ENCODE measurements at places on chromosomes 12 and 14. TPM values are rescaled to one million over a fixed set of nuclear protein-coding genes. Genes with fewer than 3 reads are reported as not detected.

DNA sequence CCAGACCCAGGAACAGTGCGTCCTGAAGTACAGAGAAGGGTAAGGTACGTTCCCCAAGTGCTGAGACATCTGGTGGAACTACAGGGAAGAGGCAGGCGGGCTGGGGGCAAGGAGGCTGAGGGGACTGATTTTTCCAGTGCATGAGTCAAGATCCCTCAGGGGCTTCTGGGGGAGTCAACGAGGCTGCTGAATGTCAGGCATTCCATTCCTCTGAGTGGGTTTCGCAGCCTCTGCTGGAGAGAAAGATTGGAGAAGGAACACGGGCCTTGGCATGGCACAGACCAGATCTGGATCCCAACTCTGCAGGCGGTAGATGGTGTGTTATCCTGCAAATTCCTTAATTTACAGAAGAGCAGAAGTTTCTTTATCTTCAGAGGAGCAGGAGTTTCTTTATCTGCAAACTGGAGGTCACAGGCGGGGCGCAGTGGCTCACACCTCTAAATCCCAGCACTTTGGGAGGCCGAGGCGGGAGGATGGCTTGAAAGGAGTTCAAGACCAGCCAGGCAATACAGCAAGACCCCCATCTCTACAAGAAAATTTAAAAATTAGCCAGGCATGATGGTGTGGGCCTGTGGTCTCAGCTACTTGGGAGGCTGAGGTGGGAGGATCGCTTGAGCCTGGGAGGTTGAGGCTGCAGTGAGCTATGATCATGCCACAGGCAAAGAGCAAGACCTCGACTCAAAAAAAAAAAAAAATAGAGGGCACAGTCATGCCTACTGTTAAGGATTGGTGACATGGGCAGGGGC is 132.6 kb upstream of the MAP1LC3B2 start:
- no peak overlapping the region for H3K4me3 ChIP-seq
- DNase-seq = no peak
- H3K27ac ChIP-seq = no peak overlapping the region
- no peaks in the 10 kb centered on the region for H3K4me1 ChIP-seq

- H3K4me3 ChIP-seq = no peak overlapping the region
- no peak overlapping the region for H3K27ac ChIP-seq
- no peak for DNase-seq
- no peaks in the 10 kb centered on the region for H3K36me3 ChIP-seq
- H3K27me3 ChIP-seq = no peaks in the 10 kb centered on the region
Measured at GRCh38 chr14:86780876-86781510, 1212.0 kb downstream of the GALC start.

DNA sequence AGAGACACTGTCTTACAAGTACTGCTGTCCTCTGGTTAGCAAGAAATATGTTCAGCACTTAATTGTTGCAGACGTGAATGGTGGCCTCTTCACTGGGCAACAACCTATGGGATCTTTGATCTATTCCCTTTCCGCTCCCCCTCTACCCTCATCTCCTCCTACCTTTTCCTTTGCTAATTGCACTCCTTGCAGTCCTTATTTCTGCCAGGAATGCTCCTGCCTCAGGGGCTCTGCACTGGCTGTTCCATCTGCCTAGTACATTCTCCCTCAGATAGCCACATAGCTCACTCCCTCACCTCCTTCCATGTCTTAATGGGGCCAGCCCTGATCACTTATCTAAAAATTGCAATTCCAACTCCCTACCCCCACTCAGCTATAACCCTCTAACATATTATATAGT is 4.5 kb upstream of the NFYB start:
- H3K4me3 ChIP-seq = no peak overlapping the region
- no peaks in the 10 kb centered on the region for H3K27me3 ChIP-seq
- DNase-seq = no peak
- H3K27ac ChIP-seq = no peak overlapping the region
- no peaks in the 10 kb centered on the region for H3K36me3 ChIP-seq
- H3K4me1 ChIP-seq = no peaks in the 10 kb centered on the region

Gene PRB3
- not detected for total RNA-seq

- no peak overlapping the region for H3K4me3 ChIP-seq
- no peaks in the 10 kb centered on the region for H3K4me1 ChIP-seq
- H3K36me3 ChIP-seq = no peaks in the 10 kb centered on the region
- no peak for DNase-seq
- H3K27me3 ChIP-seq = no peaks in the 10 kb centered on the region
Measured at GRCh38 chr12:32033406-32033805, 73.2 kb upstream of the BICD1 start.

Gene RFX4
- not detected for total RNA-seq

DNA sequence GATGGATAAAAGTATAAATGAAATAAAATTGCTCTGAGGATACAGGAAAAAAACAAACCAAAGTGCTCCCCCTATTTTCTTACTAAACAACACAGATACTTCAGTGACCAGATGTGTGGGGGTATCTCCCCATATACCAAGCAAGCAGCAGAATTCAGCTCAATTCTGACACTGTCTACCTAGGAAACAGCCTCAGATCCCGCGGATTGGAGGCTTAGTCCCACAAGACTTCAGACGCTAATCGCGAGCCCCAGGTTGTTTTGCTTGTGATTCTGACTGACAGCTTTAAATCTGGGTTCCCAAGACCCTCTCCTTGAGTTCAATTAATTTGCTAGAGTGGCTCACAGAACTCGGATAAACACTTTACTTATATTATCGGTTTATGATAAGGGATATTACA is 17.3 kb downstream of the NFKBIA start:
- H3K27me3 ChIP-seq = no peaks in the 10 kb centered on the region
- no peaks in the 10 kb centered on the region for H3K36me3 ChIP-seq
- no peak overlapping the region for H3K4me3 ChIP-seq
- peaks cover 7% of the 10 kb centered on the region for H3K4me1 ChIP-seq
- no peak for DNase-seq

- peak overlapping the region; percentile 65 for H3K27ac ChIP-seq
- H3K4me3 ChIP-seq = no peak overlapping the region
- H3K27me3 ChIP-seq = no peaks in the 10 kb centered on the region
- peaks cover 9% of the 10 kb centered on the region for H3K4me1 ChIP-seq
- DNase-seq = no peak
Measured at GRCh38 chr14:77086951-77087350, 11.1 kb upstream of the CIPC start.

DNA sequence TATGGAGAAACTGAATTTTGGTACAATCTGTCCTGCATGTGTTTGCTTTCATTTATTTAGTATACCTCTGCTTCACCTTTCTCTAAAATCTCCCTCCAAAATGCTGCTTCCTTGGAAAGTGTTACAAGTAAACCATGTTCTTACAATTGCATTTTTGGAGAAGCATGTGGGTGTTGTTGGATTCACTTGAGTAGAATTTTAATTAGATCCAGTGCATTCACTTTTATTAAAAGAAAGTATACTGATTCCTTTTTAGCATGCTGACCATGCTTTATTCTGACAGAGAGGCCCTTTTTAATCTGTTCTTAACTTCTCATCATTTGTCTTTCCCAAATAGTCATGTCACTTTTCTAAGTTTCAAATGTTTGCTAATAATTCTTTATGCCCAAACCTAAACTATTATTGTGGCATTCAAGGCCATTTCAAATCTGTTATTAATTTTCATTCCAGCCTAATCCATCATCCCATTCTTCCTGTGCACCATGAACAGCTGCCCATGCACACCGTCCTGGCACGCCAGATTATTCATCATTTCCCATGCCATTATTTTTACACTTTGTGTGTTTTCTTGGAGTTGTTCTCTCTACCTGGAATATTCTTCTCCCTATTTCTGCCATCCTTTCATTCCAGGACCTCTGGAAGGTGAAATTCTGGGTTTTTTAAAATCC is 90.7 kb downstream of the METTL25 start:
- no peaks in the 10 kb centered on the region for H3K36me3 ChIP-seq
- no peak overlapping the region for H3K27ac ChIP-seq
- DNase-seq = no peak
- no peaks in the 10 kb centered on the region for H3K27me3 ChIP-seq
- no peak overlapping the region for H3K4me3 ChIP-seq

GRCh38 chr12:51962737-51963136 is 11.2 kb downstream of the ACVR1B start:
- DNase-seq = no peak
- no peaks in the 10 kb centered on the region for H3K27me3 ChIP-seq
- H3K4me3 ChIP-seq = no peak overlapping the region
- peak overlapping the region; percentile 26 for H3K27ac ChIP-seq

DNA sequence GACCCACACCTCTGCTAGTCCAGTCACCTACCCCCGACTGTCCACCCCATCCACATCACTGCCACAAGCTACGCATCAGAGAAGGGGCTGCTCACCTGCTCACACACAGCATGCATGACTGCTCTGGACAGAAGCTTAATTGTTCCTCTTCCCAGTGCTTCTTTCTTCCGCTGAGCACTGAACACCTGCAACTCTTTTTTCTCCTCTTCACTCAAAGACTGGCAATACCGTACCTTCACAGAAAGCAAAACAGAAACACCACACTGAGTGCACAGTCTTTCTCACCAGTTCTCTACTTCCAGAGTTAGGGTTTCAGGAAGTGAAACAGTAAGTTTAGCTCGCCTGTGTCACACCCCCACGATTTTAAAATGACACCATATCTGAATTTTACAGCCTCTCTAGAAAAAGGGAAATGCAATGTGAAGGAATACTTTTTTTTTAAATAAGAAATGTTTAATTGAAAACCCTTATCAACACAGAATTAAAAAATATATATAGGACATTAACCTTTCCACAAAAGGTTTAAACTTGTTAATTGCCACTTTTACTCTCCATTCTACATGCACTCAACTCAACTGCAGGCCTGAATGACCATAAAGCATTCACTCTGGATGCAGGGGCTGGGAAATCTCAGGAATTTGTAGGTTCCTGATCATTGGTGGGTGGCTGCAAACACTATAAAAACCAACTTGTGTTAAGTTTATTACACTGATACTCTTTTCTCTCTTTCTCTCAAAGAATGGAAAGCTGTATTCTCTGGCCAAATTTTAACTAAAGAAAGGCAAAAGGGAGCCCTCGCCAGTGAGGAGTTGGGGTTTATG is 120.0 kb downstream of the PRICKLE1 start:
- H3K27me3 ChIP-seq = no peaks in the 10 kb centered on the region
- H3K27ac ChIP-seq = no peak overlapping the region
- DNase-seq = no peak
- H3K4me3 ChIP-seq = no peak overlapping the region
- H3K36me3 ChIP-seq = no peaks in the 10 kb centered on the region
- no peaks in the 10 kb centered on the region for H3K4me1 ChIP-seq

Gene C14orf93
- 10.8 TPM for total RNA-seq

DNA sequence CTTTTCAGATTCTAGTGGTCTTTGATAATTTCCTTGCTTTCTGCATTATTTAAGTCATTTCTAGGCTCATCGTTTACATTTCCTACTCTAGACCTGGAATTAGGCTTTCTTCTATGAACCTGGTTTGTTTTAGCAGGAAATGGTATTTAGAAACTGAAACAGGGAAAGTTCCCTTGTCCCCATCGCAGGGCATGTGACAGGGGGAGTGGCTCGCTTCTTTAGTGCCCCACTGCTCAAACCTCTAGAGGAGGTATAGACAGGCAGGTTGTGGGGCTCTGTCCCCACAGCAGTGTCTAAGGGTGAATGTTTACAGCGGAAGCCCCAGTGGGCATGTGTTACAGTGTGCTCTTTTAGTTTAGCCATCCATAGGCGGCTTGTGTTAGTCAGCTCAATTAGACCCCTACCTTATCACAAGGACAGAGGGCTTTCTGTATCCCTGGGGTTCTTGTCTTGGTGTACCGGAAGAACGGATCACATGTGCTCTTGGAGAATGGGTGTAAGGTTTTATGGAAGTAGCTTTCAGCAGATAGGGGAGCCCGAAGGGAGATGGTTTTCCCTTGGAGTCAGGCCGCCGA is 25.0 kb downstream of the IFT81 start:
- peaks cover 4% of the 10 kb centered on the region for H3K36me3 ChIP-seq
- DNase-seq = no peak
- H3K27ac ChIP-seq = no peak overlapping the region
- H3K4me3 ChIP-seq = no peak overlapping the region

Gene OVCH1
- total RNA-seq = 0.44 TPM

DNA sequence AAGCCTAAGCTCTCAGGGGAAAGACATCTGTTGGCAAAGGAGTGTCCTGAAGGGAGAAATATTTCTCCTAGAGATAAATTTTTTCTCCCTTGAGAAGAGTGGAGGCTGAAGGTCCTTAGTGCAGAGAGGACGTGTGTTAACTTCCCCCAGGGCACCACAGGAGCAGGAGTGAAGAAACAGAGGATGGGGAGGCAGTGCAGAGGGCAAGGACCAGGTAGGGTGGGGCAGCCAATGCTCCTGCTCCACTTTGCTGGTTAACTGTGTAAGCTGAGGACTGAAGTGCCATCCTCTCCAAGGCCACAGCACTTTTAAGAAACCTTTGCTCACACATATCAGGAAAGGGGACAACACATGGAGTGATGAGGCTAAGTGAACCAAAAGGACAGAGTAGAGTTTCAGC is 4.0 kb downstream of the L3HYPDH start:
- no peaks in the 10 kb centered on the region for H3K27me3 ChIP-seq
- no peak overlapping the region for H3K4me3 ChIP-seq
- H3K27ac ChIP-seq = no peak overlapping the region
- no peaks in the 10 kb centered on the region for H3K36me3 ChIP-seq

Gene RNASE7
- 3.1 TPM for total RNA-seq

GRCh38 chr12:120598674-120599463 is 17.7 kb upstream of the POP5 start:
- DNase-seq = no peak
- H3K4me3 ChIP-seq = no peak overlapping the region
- no peaks in the 10 kb centered on the region for H3K36me3 ChIP-seq
- no peaks in the 10 kb centered on the region for H3K4me1 ChIP-seq
- no peak overlapping the region for H3K27ac ChIP-seq

DNA sequence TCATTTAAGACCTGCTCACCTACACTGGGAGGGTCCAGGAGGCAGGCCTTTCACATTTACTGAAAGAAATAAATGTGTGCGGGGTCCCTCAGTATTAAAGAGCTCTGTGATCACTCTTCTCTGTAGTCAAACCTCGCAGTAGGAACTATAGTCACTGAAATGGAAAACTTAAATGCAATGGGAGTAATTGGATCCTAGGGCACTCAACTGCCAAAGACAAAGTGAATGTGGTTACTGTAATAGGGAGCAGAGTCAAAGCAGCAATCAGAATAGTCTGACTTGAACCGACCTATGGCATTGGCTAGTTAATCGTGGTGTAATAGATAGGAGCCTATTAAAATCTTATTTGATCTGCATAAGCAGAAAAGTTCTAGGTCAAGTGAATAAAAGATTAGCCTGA is 26.6 kb upstream of the DYRK2 start:
- no peaks in the 10 kb centered on the region for H3K27me3 ChIP-seq
- no peak overlapping the region for H3K27ac ChIP-seq
- H3K4me1 ChIP-seq = no peaks in the 10 kb centered on the region
- H3K36me3 ChIP-seq = no peaks in the 10 kb centered on the region
- no peak for DNase-seq

Gene DAO
- total RNA-seq = not detected

Gene ITGB7
- 2.9 TPM for total RNA-seq

Gene OR6S1
- not detected for total RNA-seq

GRCh38 chr12:6850796-6851152 is 312 bp downstream of the CDCA3 start:
- no peaks in the 10 kb centered on the region for H3K36me3 ChIP-seq
- no peaks in the 10 kb centered on the region for H3K27me3 ChIP-seq
- peaks cover 4% of the 10 kb centered on the region for H3K4me1 ChIP-seq
- peak overlapping the region; percentile 94 for H3K27ac ChIP-seq

- no peak for DNase-seq
- H3K27me3 ChIP-seq = no peaks in the 10 kb centered on the region
- H3K4me1 ChIP-seq = no peaks in the 10 kb centered on the region
- H3K4me3 ChIP-seq = no peak overlapping the region
- H3K36me3 ChIP-seq = no peaks in the 10 kb centered on the region
- no peak overlapping the region for H3K27ac ChIP-seq
Measured at GRCh38 chr12:83016991-83017390, 330.3 kb downstream of the TMTC2 start.

Gene CLEC2A
- not detected for total RNA-seq

Gene TMEM52B
- total RNA-seq = not detected

Measured in breast epithelium (tissue), 4 donors.